ENCODE measurements at places on chromosomes 6 and 20.
A peak's percentile ranks its signal among the peaks of the same experiment; 100 is the strongest.

DNA sequence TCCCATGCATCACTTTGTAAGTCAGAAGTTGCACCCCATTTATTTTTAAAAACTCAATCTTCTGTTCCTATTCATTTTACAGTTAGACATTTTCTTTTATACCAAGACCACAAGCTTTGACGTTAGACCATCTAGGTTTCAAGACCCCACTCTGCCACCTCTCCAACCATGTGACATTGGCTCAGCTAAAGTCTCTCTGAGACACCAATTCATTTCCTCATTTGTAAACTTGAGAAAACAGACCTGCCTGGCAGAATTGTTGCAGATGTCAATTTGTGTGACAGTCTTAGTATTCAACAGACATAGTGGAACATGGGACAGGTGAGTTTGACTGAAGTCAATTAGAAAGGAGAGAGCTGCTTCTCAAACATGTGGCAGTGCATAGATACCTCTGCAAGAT is 55.6 kb upstream of the CSE1L start:
- DNase-seq: no peak

- DNase-seq: no peak
Measured at GRCh38 chr6:18752278-18753068, 365.3 kb downstream of the RNF144B start.

DNA sequence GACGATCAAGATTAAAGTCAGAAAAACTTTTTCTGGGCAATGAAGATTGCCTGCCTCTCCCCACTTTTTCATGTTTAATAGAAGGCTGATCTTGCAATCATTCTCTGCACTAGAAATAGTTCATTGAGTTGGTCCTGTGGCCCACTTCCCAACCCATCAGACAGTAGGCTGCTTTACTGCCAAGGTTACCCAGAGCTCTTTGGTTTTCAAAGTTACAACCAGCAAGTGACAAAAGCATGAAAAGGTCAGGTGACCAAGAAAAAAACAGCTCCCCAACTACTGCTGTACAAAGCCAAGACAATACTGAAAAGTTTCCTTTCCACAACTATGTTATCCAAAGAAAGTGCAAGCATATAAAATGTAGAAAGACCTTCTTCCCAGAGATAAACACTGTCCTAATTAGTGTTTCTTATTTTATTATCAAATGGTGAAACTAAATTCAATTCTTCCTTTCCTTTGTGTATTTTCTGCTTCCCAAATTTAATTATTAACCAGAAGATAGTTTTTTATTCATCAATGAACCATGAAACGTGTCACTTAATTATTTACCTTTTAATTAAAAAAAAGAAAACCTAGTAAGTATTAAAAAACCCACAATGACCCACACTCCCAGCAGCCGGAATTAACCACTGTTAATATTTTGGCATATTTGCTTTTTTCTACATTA is 16.6 kb downstream of the DNAAF9 start:
- no peak for DNase-seq

- no peak for DNase-seq
Measured at GRCh38 chr6:126696921-126697693, 357.2 kb downstream of the CENPW start.

GRCh38 chr6:138105880-138106664 is 1.1 kb downstream of the PERP start:
- no peak for DNase-seq

- peak; percentile 94 for DNase-seq
Measured at GRCh38 chr20:37178839-37179682, at the start of the genes MROH8 and RPN2. MROH8 (minus strand) TSS chr20:37179548. RPN2 (plus strand) TSS chr20:37179330; CDS start chr20:37179357, 27 bp downstream.

DNA sequence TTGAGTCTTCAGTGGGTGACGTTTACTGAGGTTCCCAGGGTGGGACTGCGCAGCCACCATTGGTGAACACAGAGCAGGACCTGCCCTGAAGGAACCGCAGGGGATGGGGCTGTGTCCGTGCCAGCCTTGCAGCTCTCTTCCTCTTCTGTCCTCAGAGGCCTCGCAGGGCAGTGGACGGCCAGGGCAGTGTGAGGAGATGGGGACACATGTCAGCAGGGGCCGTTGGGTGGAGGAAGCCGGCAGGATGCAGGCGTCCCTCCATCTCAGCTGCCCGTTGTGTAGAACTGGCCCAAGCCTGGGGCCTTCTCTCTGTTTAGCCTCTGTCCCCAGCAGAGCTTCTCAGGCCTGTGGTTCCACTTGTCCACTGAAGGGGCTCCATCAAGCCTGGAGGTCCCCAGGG is 53.6 kb upstream of the SMOC2 start:
- no peak for DNase-seq

GRCh38 chr6:72650081-72650745 is 28.3 kb downstream of the KCNQ5 start:
- DNase-seq: no peak

DNA sequence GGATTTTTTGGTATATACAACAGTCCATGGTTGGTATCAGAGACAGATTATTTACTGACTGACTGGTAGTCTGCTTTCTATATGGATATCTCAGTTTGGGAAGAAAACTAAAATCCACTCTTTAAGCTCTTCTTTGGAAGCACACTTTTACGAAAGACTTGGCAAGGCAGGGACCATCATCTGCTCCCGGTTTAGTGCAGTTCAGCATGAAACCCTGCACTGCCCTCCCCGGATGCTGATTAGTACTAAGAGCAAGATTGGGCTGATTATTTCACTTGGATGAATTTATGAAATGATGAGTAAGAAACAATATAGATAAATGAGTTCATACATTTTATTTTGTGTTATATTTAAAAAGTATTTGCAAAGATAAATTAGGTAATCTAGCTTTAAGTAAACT is 56.3 kb downstream of the RGS17 start:
- no peak for DNase-seq

- DNase-seq: no peak
Measured at GRCh38 chr6:161630674-161631073, 356.8 kb upstream of the AGPAT4 start.

GRCh38 chr6:105220186-105220585 is 40.4 kb upstream of the POPDC3 start:
- DNase-seq: no peak

DNA sequence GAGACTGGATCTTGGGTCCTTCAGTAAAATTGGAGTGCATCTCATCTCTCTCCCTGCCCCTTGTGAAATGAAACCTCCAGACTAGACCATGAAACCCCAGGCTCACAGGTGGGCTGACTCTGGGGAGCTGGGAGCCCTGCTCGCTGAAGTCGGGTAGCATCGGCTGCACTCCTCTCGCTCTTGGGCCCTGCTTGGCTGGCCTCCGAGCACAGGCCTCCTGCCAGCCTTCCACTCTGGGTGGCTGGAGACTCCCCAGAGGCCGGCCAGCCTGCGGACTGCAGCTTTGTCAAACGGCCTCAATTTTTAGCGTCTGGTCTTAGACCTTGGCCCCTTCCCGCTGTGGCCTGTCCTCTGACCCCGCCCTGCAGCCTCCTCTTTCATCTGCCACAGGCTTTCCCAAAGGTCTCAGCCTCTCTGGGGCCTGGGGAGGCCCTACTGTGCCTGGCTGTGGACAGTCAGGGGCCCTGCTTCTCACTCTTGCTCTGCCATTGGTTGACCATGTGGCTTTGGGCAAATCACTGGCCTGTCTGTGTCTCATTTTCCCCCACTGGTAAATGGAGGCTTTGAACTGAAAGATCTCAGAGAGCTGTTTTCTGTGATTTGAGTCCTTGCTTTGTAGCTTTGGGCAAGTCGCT is 45.1 kb downstream of the SRC start:
- DNase-seq: no peak

DNA sequence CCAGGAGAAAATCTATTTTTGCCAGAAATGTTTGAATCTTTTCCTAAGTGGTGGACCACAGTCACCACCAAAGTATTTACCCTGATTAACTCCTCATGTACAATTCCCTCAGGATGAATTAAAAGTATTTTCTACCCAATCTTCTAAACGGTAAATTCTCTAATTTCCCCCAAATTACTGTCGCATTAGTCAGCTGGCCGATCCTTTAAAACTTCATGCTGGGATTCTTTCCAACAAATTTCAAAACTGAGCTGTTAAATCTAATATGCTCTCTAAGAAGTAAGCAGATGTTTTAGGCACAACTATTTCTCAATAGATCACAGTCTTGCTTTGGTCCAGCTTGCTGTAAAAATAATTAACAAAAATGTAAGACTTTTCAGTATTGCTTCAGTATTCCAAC is 447.2 kb downstream of the FRK start:
- DNase-seq: no peak

DNA sequence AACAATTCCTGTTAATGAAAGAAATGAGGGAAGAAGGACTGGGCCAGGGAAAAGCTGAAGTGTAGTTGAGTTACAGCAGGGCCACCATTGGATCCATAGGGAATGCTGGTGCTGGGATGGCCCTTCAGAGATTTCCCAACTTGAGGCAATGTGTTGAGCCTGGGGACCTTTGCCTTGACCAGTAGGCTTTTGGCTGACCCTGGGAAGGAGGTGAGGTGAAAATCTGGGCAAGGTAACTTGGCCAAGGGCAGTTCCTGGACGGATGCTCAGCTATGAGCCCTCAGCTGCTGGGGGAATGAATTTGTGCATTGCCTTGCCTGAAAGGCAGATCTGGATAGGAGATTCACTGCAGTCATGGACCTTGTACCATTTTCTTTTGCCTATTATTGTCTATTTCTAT is 20.4 kb downstream of the UTRN start:
- no peak for DNase-seq

- DNase-seq: no peak
Measured at GRCh38 chr6:17842934-17843821, 136.5 kb upstream of the NUP153 start.

DNA sequence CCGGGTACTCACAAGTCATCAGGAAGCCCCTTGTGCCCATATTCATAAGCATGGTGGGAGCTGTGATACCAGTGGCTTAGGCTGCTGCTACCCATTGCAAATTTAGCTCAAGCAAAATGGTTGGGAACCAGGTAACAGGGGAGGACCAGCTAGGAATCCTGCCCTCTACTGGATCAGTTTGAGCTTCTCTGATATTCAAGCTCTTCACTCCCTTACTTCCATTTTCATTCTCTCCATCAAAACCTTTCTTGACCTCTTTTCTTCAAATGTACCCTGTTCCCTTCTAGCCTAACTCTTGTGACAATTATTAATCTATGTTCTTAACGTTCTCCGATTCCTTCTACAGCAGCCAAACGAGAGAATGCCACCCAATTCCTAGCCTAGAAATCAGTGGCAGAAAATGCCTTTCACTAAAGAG is 9.7 kb downstream of the NOL7 start:
- DNase-seq: no peak

- no peak for DNase-seq
Measured at GRCh38 chr6:16805243-16805950, 44.1 kb upstream of the ATXN1 start.

DNA sequence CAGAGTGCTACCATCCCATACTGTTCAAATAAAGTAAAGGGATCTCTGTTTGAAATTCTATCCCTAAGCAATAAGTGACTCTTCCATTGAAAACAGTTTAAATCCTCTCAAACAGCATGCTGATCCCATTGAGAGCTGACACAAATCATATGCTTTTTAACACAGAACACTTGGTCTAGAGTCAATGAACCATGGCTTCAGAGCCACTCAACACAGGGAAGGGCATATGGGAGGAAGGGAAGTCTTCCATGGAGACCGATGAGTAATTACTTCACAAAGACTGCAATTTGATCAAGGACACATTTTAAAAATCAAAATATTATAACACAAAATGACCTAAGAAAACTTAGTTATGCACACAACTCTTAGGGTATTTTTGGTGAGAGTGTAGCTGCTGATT is 1073.0 kb upstream of the MAP3K7 start:
- DNase-seq: no peak

Data from stimulated activated CD8-positive, alpha-beta memory T cell treated with anti-CD3 and anti-CD28 coated beads, Interleukin-7, amount 100 ng/mL, for 4 hours (primary cell).